ENCODE measurements at places on chromosomes 5 and 9.

GRCh38 chr9:134180786-134181647, 16.7 kb upstream of the RNU6ATAC start:
- no peak for DNase-seq

DNA sequence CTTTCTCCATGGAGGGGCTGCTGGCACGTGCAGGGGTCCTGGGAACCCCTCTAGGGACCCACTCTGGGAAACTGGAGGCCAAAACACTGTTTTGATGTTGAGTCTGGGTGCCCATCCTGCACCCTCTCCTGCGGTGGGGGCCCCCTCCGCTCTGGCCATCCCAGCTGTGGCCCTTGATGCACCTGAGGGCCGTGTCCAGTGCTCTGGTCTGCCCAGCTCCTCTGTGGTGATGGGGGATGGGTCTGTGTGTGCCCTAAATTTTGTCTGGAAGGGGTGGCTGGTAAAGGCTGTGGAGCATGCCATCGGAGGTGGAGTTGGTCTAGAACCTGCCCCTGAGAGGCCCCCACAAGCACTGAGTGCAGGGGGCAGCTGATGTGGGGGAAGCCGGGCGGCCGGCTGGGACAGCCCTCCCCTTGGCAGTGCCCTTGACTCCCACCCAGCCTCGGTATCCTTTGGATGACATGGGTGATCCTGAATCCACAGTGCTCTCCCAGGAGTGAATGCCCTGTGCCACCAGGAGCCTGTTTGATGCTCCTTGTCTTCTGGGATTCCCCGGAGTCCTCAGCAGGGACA, 26.3 kb downstream of the AHRR start:
- peak; percentile 52 for DNase-seq

DNA sequence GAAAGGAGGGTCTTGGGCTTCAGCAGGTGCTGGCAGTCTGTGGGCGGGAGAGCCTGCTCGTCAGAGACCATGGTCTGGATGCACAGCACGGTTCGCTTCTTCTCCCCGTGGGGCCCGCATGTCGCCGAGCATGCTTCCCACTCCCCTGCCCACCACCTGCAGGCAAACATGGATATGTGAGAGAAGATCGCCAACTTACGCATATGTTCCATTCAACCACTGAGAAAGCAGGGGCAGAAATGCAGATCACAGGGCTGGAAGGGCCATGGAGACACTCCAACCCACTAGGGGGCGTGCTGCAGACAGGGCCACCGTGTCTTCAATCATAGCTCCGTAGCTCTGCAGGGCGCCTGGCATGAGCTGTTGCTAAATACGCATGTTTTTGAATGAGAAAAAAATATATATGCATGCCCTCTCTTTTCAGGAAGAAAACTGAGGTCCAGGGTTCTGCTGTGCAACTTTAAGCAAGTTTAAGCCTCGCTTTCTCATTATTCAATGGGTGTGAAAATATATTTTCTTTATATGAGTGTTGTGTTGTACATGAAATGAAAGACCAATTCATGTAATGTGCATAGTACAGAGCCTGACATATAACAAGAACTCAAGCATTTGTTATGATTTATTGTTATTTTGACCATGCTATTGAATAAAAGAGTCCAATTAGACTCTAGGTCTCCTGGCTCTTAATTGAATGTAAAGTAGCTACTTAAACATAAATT, 148.0 kb downstream of the TARS1 start:
- DNase-seq, result peak; percentile 64

- no peak for DNase-seq
These were observed 19.0 kb downstream of the ENC1 start for GRCh38 chr5:74621492-74621891.

DNA sequence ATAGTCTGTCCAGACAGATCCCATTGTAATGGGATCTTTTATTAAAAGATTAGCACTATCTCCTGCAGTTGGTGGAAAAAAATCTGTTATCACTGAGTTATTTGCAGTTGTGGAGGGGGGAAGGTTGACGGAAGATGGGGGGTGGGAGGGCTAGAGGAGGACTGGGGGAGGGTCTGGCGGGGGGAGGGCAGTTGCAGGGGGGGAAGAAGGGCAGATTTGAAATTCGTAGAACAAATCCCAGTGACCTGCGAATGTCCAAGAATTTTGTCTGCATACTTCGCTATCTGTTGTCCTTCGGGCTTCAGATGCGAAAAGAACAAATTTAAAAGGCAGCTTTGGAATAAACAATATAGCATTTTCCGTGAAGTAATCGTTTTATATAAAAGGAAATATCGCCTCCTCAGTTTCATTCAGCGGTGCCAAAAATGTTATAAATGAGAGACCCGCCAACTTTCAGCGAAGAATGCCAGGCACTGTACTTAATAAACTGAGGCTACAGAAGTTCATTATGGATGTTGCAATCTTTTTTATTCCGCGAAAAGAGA, 1.3 kb upstream of the FST start:
- no peak for DNase-seq

- DNase-seq, result no peak
These were observed 439.0 kb downstream of the EBF1 start for GRCh38 chr5:158660726-158661125.

GRCh38 chr9:125433461-125434011, 171.9 kb downstream of the GAPVD1 start:
- DNase-seq, result no peak

GRCh38 chr5:160237571-160238093, 8.3 kb downstream of the FABP6 start:
- no peak for DNase-seq

GRCh38 chr5:116365006-116365496, 209.6 kb downstream of the SEMA6A start:
- DNase-seq, result no peak

GRCh38 chr5:2267991-2268390, 385.3 kb upstream of the IRX4 start:
- DNase-seq, result no peak

DNA sequence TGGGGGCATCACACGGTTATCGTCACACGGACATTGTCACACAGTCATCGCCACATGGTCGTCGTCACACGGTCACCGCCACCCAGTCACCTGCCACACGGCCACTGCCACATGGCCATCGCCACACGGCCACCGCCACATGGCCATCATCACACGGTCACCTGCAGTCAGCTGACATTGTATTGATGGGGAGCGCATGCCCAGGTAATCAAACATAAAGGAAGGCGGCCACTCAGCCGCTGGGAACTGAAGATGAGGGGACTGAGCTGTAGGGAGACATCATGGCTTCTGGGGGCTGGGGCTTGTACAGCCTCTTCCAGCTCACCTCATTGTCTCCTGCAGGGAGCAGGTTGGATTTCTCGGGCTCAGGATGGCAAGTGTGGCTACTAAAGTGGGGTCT, 49.2 kb downstream of the MRPL36 start:
- no peak for DNase-seq

GRCh38 chr5:138102454-138103318, 18.9 kb downstream of the WNT8A start:
- DNase-seq, result no peak

GRCh38 chr5:10550222-10550995, 13.5 kb upstream of the ANKRD33B start:
- no peak for DNase-seq

DNA sequence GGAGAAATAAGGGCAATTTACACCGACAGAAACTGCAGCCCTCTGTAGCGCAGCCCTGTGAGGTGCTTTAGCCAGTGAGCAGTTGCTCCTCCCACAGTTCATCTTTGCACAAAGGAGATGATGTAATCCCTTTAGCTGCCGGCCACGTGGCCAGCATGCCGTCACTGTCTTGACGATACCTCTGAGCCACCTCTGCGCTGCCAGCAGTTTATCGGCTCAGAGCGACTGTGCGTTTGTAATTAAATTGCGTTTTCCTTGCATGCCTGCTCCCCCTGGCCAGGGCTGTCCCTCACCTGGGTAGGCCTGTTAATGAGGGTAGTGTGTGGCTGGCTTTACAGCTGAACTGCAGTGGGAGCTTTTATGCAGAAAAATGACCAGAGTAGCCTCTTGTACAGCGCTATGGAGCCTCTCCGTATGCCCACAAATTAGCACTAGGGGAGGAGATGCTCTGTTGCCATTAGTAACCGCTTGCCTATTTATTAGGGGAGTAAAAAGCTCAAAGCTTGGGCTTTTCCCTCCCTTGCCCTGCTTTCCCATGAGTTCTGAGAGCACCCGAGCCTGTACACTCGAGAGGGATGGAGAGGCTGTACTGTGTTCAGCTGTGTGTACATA, 107.0 kb downstream of the TRIO start:
- DNase-seq, result no peak
